ENCODE measurements at places on chromosomes 16 and 17. TPM values are rescaled to one million over a fixed set of nuclear protein-coding genes. Genes with fewer than 3 reads are reported as not detected.

UMOD gene
- total RNA-seq: not detected

EVI2A gene
- 30.4 TPM for total RNA-seq

DNA sequence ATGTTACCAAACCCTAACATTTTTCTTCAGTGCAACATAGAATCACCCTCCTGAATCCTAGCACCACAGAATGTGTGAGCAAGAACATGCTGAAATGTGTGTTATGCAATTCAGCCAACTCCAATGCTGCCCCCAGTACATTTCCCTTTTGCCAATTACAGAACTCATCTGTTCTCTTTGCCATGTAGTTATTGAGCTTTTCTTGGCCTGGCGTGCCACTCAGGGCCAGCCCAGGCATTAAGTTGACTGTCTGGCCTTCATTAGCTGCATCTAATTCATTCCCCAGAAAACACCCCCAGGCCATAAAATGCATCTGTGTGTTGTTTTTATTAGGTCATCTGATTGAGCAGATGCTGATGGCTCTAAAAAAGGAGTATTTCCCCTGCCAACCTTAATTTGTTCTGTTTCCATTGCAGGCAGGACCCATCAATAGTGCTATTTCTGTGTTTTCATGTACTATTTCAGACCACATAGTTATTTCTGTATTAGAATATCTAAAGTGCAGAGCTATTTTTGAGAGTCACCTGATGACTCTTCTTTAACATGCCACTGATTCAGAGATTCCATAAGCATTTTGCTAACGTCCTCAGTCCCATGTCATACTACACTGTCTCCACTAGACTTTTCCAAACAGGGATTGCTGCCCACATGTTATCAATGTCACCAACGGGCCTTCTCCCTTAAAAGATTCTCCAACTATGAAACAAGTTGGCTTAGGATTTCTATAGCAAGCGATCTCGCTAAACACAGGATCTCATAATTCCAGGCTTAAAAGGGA is 969.7 kb downstream of the CDH11 start:
- H3K4me1 ChIP-seq: no peaks in the 10 kb centered on the region
- no peak overlapping the region for H3K4me3 ChIP-seq
- H3K27me3 ChIP-seq: no peaks in the 10 kb centered on the region
- H3K36me3 ChIP-seq: no peaks in the 10 kb centered on the region
- DNase-seq: no peak

DNA sequence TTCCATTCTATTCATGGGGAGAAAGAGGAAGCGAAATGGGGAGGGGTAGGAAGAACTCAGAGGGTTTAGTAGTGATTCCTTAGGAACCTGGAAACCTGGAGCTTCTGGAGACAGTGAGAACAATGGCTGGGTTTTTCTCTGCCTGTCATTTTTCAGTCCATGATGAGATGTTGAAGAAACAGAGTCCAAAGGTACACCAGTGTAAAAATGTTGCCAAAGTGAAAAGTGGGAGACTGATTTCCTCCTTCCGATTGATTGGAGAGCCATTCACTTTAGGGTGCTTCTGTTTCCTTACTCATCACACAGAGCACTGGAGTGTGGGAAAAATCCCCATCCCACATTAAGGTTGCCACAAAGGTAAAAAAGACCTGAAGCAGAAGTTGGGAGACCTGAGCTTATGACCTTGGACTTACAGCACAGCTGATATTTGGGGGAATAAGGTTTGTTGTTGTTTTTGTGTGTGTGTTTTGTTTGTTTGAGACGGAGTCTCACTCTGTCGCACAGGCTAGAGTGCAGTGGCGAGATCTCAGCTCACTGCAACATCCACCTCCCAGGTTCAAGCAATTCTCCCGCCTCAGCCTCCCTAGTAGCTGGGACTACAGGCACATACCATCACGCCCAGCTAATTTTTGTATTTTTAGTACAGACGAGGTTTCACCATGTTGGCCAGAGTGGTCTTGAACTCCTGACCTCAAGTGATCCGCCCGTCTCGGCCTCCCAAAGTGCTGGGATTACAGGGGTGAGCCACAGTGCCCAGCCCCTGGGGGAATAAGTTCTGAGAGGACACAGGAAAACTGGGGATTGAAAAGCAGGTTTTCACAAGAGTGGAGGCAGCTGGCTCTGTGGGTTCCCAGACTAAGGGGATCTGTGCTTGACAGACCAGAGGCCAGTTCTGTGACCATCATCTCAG is 1.4 kb upstream of the DHX8 start:
- H3K4me3 ChIP-seq: no peak overlapping the region
- peak overlapping the region; percentile 99 for H3K27ac ChIP-seq
- peaks cover 6% of the 10 kb centered on the region for H3K36me3 ChIP-seq
- H3K4me1 ChIP-seq: peaks cover 20% of the 10 kb centered on the region
- DNase-seq: peak; percentile 61

DNA sequence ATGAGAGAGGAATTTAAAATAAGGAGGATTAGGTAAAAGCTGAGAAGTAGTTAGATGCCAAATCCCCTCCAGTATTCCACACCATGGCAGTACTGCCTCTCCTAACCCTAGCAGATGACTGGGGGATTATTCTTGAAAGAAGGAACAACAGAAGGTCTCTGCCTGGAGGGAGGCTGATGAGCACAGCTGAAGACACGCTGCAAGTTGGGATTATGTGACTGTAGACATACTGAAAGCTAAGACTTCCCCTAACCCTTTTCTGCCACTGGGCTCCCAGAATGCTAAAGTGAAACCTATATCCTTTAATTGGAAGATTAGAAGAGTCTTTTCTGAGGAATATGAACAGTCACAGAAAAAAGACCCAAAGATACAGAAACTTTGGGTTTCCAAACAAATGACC is 27.7 kb upstream of the SLC46A1 start:
- no peaks in the 10 kb centered on the region for H3K36me3 ChIP-seq
- H3K4me3 ChIP-seq: no peak overlapping the region
- H3K27me3 ChIP-seq: peaks cover 30% of the 10 kb centered on the region
